ENCODE measurements at places on chromosomes 3 and 15.

DNA sequence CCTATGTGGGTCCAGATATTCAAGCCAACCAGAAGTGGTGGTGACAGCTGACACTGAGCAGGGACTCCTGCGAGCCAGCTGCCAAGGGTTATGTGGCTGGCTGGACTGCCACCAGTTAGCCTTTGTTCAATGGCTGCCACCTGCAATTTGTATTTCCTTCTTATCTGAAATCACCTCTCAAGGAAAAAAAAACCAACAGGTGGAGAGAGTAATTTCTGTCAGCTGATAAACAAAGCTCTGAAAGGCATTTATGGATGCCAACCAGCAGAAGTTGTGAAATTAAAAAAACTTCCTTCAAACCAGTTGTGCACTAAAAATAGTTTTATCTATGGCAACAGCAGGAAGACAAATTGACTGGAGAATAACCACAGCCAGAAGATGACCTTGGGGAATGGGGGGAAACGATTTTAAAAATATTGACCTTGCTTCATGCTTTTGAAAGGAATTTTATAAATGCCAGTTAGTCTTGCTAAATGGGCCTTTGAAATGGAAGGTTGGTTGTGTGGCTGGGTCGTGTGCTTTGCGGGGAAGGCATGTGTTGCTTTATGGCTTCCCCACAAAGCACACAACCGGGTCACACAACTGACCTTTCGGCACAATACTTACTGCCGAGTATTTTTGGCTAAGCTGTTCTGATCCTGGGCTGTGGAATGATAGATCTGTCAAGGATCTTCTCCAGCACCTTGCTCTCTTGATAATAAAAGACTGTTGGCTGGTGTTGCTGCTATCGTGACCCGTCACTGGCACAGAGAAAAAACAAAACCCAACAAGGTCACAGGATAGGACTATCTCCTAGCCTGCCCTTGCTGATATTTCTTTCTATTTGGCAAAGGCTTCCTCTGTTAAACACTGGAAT is 3.5 kb downstream of the MYZAP start:
- DNase-seq: no peak

- no peak for DNase-seq
Measured at GRCh38 chr3:128313935-128314334, 152.8 kb downstream of the DNAJB8 start.

DNA sequence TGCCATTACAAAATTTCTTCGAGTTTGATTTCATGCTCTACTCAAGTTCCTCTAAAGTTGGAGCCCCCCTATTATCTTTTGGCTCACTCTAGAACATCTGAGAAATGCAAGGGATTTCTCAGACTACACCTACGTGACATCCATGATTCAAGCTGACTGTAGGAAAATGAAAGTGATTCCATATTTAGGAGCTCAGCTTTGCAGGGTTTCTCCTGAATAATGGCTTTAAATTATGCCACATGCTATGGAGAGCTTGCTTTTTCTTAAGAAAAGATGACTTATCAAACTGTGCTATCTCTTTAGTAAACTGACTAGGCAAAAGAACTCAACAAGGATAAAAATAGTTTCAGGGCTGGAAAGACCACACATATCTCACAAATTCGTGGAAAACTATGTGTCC is 292.1 kb downstream of the LSAMP start:
- no peak for DNase-seq

DNA sequence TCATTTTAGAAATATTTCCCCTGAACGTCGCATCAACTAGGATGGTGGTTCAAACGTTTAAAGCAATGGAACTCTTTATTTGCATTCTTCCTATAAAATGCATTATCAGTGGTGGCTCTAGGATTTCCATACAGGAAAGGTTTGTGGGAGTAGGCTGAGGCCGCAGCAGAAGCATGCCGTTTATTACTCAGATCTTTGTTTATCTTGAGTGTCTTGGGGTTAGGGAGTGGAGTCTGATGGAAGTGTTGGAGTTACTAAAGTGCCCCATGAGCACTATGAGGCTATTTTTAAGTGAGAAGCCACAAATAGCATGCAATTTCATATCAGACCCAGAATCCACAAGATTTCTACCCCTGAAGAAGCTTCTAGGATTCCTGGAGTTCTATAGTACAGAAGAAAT is 26.2 kb downstream of the ATOSA start:
- DNase-seq: no peak

DNA sequence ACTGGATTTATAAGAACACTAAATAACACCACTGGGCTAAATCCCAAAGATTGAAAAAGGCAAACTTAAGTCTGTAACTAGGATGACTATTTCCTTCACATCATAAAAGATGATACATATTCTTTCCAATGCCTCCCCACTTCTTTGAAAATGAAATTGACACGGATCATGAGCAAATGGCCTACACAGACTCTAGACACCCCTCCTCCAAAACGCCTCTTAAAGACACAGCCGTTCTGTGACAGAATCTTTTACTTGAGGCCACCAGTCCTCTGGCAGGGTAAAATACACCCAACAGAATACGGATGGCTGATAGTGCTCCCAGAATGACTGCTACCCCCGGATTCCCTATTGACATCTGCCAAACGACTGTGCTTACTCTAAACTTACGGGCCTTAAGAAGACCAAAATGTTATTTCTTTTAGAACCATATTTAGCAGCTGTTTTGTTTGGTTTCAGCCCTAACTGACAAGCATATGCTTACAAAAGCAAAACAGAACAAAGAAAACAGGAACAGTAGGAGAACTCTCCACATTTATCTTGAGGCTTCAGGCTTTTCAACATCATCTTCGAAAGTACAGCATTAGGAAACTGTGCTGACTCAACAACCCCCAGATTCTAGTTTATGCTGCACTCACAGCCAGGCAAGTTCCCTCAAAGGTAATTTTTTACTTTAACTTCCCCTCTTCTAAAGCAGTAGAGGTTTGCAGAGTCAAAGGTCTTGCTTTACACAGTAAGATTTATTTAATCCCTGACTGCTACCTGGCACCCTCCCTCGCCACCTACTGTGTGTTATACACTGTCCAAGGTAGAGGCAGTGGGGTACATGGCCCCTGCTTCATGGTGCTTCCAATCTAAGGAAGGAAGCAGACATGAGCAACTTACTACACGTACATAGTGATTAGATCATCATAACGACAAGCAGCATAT is 84.3 kb downstream of the TNIK start:
- DNase-seq: no peak

- no peak for DNase-seq
Measured at GRCh38 chr3:52893723-52894122, 3.6 kb downstream of the STIMATE start.

DNA sequence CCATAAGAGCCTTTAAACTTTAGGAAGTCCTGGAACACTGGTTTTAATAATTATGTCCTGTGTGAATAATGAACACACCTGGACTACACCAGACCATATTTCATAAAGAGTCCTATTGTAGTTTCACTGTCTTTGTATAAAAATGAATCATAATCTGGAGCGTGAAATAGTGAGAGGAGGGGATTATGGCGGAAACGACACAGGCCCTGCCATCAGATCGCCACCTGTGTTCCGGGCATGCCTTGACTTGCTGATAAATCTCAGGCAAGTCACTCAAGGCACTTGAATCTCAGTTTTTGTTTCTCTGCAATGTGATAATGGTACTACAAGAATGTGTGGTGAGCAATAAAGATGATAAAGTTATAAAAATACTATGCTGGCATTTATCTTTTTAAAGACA is 995.5 kb downstream of the MCTP2 start:
- no peak for DNase-seq

- DNase-seq: peak; percentile 16
Measured at GRCh38 chr15:26888761-26889160, 21.9 kb downstream of the GABRA5 start.

- no peak for DNase-seq
Measured at GRCh38 chr3:171900446-171900845, 57.3 kb downstream of the TMEM212 start.

- DNase-seq: no peak
Measured at GRCh38 chr15:44545913-44546802, 9.2 kb downstream of the EIF3J start.

GRCh38 chr3:42492508-42493080 is 9.8 kb upstream of the VIPR1 start:
- DNase-seq: no peak

DNA sequence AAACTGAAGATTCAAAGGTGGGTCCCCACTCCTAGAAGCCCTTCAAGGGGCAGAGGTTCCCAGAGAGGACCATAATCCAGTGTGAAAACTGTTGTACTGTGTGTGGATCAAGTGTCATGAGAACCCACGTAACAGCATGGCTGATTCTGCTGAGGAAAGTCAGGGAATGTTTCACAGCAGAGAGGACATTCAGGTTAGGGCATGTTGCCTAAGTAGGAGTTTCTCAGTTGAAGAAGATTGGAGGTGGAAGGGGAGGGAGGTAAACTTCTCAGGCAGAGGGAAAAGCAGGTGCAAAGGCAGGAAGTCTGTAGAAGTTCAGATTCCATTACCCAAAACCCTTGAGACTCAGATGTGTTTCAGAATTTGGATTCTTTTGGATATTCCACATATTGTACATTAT is 246.1 kb upstream of the NR2E3 start:
- DNase-seq: no peak

- no peak for DNase-seq
Measured at GRCh38 chr15:89338036-89338435, 3.4 kb upstream of the POLG start.

- no peak for DNase-seq
Measured at GRCh38 chr3:79810581-79810980, 42.8 kb upstream of the ROBO1 start.

DNA sequence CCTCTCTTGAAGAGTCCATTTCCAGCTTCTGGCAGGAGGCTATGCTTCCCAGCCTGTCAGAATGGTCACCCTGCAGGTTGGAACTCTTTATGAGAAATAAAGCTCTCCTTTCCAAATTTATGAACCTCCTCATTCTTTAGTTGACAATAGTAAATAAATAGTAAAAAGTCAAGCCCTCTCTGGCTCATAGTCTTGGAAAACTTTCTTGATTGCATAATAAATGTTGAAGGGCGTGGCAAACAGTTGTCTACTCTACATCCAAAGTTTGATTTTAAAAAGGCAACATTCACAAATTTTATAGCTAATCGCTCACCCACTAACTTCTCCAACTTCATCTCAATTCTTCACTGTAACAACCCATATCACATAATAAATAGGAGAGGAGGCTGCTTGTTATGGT is 58.8 kb downstream of the MCF2L2 start:
- DNase-seq: no peak

All from frontal cortex (tissue), 4 donors.